ENCODE measurements at places on chromosomes 13 and 19.

DNA sequence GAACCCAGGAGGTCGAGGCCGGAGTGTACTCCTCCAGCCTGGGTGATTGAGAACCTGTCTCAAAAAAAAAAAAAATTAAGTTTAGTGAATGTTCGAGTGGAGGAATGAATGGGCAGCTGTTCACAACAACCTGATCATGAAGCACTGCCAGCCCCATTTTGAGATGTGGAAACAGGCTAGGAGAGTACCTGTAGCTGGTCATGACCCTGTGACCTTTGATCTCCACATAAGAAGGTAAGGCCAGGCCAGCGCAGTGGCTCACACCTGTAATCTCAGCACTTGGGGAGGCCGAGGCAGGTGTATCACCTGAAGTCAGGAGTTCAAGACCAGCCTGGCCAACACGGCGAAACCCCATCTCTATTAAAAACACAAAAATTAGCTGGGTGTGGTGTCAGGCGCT, 7.6 kb downstream of the RAVER1 start:
- no peak for DNase-seq

DNA sequence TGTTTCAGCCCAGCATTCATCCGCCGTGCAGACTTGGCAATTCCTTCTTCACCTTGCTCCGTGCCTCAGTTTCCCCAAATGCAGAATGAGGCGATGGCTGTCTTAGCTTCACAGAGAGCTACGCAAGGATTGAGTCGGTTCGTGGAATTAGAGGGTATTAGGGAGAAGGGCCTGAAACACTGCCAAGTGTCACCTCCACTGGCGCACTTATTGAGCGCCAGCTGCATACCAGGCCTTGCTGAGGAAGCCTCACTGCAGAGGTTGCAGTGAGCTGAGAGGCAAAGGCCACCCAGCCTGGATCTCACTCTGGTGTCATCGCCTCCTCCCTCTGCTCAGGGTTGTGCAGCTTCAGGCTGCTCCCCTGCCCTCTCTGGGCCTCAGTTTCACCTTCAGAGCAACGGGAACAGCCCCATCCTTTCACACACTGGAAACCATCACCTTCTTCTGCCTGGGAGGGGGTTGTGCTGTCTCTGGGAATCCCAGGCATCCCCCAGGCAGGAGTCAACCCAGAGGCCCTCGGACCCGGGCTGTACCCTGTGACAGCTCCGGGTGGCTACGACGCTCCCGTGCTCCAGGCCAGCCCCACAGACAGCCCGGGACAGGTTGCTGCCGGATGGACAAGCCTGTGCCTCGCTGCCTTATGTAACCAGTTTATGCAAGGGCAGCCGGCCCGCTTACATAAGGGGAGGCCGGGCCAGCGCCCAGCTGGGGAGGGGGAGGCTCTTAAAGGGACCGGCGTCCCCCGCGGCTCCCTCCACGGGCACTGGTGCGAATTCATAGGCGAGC, 31.9 kb downstream of the NFIC start:
- DNase-seq, result no peak

- DNase-seq, result no peak
Observed at GRCh38 chr13:29059800-29060199, 239.7 kb downstream of the MTUS2 start.

DNA sequence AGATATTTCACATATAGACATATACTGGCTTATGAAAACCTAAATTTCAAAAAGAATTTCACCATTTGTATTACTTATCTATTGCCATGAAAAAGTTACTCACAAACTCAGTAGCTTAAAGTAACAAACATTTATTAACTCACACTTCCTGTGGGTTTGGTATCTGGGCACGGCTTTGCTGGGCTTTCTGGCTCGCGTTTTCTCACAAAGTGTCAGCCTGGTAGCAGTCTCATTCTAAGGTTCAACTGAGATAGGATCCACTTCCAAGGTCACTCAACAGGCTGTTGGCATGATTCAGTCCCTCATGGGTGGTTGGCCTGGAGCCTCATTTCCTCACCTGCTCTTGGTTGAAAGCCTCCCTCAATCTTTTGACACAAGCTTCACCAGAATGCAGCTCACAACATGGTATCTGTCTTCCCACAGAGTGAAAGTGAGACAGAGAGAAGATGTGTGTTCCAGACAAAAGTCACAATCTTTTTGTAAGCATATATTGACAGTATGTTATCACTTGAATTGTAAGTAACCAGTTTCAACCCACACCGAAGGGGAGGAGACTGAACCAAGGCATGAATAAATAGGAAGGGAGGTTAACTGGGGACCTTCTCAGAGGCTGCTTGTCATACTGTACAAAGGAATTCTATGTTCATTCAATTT, 1065.8 kb upstream of the SPRY2 start:
- no peak for DNase-seq

GRCh38 chr13:44971656-44972595, 17.3 kb downstream of the NUFIP1 start:
- DNase-seq, result no peak

DNA sequence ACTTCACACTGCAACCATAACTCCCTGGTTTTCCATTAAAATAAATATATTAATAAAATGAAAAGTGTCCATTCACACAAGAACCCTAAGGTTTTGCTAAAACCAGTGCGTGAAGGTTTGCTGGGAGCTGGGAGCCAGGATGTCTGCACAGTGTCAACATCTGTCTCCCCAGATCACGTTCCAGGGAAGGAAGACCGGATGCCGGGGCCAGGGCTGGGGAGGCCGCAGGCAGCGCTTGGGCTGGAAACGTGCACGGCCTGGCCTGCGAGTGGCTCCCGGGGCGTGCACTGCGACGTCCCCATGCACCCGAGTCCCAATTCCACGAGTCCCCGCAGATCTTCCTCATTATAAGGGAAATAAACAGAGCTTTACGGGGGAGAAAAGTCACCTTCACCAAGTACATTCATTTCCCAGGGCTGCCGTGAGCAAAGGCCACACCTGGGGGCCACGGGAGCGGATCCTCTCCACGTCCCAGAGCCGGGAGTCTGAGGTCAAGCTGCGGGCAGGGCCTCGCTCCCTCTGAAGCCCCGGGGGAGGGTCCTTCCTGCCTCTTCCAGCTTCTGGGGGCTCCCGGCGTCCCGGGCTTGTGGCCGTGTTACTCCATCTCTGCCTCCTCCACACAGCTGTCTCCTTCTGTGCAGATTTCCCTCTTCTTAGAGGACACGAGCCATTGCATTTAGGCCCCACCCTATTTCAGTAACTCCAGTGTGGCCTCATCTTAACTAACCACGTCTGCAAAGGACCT, 12.8 kb downstream of the SHC2 start:
- DNase-seq, result no peak

- no peak for DNase-seq
Observed at GRCh38 chr19:15353908-15354307, 21.6 kb upstream of the BRD4 start.

DNA sequence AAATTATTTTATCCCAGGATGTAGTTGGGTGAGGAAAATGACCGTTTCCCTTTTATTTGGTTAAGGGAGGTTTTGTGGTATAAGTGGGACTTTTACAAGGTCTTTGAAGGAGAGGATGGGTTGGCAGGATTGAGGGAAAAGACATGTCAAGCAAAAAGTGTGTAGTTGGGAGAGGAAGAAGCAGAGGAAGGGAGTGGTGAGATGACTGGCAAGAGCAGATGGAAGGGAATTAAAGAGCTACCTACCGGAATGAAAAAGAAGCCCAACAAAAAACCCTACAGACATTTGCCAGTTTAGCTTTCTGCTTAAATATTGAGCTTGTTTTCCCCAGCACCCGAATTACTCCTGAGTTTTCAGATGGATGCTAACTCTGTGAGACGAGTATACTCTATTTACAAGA, 19.6 kb downstream of the FRY start:
- no peak for DNase-seq

- no peak for DNase-seq
Observed at GRCh38 chr19:50916069-50916468, 4.9 kb upstream of the KLK4 start.

GRCh38 chr19:42175952-42176648, 41.4 kb downstream of the DEDD2 start:
- no peak for DNase-seq
